NCI-H1436 treated with DMSO at 0.1 percent for 48 hours (cell line): ENCODE measurements at places on chromosomes 3 and 15.

DNA sequence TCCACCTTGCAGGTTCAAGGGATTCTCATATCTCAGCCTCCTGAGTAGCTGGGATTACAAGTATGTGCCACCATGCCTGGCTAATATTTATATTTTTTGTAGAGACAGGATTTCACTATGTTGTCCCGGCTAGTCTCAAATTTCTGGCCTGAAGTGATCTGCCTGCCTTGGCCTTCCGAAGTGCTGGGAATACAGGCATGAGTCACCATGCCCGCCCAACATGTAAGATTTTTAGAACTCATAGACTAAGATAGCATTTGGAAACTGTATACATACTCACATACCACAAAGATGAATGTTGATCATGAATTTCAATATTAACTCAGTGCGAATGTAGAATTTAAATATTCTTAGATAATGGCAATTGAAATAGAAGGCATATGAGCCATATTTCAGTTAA is 718.9 kb downstream of the NLGN1 start:
- DNase-seq, result no peak

GRCh38 chr3:184945886-184946625 is 134.1 kb downstream of the VPS8 start:
- no peak for DNase-seq

DNA sequence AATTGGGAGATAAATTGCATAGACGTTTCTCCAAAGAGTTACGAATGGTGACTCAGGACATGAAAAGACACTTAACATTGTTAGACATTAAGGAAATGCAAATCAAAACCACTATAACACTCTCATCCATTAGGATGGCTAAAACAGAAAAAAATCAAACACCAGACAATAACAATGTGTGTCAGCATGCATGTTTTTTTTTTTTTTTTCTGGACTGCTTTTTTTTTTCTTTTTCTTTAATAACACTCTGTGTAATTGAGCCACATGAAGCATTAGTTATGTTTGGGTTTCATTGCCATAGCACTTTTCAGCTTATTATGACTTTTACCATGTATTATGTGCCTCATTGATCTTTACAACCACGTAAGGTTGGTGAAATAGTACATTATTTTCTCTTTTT is 95.0 kb downstream of the NFKBIZ start:
- DNase-seq, result no peak

GRCh38 chr15:76010613-76011012 is 1.6 kb downstream of the NRG4 start:
- no peak for DNase-seq

DNA sequence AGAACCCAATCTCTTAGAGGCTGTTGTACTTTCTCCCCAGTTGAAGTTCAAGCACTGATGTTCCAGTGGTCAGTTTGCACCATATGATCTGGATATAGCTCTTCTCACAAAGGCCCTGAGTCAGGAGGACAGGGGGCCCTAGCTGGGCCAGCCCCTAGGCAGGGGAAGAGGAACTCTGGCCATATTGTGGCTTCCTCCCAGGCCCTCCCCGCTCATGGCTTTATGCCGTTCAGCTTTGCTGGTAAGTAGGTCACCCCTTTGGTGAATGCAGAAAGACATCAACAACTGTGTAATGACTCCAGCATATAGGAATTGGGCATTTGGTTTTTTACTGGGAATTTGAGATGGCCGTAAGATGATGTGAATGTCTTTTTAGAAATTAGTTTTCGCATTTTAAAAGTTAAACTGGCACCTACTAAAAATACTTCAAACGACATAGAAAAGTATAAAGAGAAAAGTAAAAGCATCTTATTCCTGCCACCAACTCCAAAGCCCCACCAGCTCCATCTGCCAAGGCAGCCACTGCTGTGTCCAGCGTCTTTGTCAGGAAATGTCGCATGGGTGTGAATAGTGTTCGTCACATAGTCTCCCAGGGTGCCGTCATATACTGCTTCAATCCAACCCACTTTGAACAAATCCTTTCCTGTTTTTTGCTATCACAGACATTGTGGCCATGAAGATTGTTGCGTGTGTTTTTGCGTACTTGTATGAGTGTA is 25.3 kb downstream of the CCR9 start:
- DNase-seq, result no peak

DNA sequence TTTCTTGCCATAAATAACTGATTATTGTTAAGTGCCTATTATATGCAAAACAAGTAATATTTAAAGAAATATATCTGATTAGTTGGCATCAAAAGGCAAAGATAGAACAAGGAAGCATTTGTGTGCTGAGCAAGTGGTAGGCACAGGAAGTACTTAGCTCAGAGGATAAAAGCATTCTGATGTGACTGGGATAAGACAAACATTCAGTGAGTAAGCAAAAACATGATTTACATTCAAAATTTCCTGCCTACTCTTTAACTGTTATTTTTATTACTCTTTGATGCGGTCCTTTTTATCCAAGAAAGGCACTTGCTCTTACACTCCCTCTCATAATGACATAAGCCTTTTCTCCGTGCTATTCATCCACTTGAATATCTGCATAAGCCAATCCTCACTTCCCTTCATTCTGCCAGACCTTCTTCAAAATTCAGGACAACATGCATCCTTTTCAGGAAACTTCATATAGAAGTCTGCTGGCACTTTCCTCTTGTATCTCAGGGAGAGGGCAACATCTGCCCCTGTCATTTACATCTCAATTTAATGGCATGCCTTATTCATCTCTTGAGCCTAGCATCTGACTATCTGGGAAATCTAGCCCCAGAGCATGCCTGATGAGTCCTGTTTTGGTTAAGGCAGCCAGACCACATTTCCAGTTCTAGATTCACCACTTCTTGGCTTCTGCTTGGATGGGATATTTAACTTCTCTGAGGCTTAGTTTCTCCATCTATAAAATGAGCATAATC is 478.2 kb upstream of the ROBO2 start:
- no peak for DNase-seq

GRCh38 chr15:84899750-84900149 is 15.3 kb downstream of the SLC28A1 start:
- no peak for DNase-seq

GRCh38 chr3:181805703-181806102 is 94.0 kb downstream of the SOX2 start:
- DNase-seq, result no peak

- no peak for DNase-seq
Observed at GRCh38 chr15:74428442-74428787, 5.3 kb downstream of the SEMA7A start.

- no peak for DNase-seq
Observed at GRCh38 chr15:39625451-39625850, 44.6 kb downstream of the THBS1 start.

DNA sequence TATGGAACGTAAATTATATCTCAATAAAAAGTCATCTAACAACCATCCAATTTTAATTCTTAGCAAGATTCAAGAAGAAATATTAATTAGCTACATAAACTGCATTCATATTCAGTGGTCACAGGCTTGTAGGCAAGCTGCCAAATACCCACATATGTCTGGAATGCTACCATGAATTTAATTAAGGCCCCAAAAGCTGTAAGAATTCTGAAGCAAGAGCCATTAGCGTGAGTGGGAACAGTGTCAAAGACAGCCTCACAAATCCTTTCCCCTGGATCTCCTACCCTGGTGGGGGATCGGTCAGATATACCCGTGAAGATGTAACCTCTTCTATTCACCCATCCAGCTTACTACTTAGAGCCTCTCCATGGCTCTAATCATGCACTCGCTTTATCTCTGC is 40.0 kb downstream of the ATG7 start:
- DNase-seq, result no peak

GRCh38 chr3:25520926-25521559 is 93.0 kb downstream of the RARB start:
- DNase-seq, result no peak

DNA sequence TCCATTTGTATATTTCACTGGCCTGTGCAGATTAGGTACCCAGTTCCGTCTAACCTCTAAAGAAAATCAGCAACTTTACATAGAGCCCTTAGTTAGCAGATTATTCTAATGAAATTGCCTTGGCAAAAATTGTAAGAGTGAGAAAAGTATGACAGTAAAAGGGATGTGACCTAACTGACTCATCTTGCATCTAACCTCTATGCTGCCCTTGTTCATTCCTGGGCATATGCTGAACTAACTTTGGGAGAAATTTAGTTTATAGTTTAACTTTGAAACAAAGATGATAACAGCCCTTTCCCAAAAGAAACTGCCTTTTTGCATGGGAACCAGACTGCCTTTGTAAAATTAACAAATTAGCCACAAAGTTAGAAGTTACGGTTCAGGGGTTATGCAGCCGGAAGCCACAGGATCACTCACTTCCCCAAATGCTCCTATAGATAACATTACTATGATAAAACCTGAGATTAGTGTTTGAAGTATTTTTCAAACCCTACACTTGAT is 839.8 kb upstream of the ALCAM start:
- no peak for DNase-seq

DNA sequence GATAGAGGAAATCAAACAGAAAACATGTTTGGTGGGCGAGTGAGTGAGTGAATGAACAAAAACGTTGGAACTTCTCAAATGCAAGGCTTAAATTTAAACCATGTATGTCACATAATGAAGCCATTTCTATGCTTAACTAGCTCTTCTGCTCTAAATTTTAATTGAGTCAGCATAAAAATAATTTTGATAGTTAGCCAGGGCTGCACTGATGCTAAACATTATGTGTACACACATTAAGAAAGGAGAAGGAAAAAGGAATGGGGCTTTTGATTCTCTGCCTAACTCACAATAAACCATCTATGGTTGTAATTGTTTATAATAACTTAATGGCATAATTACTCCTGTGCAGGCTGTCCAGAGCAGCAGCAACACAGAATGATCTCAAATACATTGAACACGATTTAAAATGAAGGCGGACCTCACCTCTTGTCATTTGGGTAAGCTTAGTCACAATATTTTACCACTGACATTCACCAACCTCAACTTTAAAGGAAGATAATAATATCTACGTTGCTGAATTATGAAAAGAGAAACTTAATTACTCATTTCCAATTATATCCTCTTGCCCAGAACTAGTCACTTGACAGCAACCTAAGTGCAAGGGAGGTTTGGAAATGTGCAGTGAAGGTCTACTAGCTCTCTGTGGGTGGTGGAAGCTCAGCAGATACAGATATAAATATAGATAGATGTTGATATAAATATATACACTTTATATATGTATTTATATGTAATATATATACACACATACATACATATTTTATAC is 318.4 kb upstream of the TRIM42 start:
- DNase-seq, result peak; percentile 97

DNA sequence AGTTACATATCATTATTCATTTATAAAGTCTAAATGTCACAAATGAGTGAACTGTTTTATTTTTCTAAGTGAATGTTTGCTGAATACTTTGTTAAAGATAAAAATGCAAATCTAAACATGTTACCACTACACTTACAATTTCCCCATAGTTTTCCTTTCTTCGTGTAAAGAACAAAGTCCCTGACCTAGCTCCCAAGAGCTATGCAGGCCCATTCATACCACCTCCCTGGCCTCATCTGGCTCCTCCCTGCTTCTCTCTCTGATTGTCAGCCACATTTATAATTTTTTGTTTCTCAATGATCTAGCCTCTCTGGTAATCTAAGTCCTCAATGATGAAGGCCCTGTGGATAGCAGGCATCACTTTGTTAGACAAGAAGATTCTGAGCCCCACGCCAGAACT is 31.0 kb upstream of the OR5K4 start:
- no peak for DNase-seq
